ENCODE measurements at places on chromosomes 2 and 18.

GRCh38 chr18:50654658-50655550, 95.0 kb downstream of the MAPK4 start:
- DNase-seq: no peak

GRCh38 chr18:27808683-27809082, 368.2 kb downstream of the CDH2 start:
- DNase-seq: no peak

GRCh38 chr2:28643327-28643726, 108.3 kb upstream of the PPP1CB start:
- DNase-seq: no peak

DNA sequence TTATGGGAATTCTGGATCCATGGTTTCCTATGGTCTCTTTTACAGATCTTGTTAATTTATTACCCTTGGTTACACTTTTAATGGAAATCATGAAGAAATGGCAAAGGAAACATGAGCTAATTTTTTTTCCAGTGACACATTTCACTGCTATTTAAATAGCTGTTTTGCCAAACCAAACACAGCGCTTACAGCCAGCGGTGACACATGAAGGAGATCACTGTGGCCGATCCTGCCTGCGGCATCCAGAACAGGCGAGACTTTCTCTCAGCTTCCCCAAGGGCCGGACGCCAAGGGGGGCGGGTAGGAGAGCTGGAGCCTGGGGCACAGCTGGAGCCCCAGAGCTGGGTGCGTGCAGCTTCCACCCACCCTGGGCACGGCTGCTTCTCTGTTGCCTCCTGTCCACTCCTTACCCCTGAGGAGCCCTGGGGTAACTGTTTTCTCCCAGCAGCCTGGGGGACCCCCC, 81.4 kb upstream of the PKDCC start:
- DNase-seq: no peak

DNA sequence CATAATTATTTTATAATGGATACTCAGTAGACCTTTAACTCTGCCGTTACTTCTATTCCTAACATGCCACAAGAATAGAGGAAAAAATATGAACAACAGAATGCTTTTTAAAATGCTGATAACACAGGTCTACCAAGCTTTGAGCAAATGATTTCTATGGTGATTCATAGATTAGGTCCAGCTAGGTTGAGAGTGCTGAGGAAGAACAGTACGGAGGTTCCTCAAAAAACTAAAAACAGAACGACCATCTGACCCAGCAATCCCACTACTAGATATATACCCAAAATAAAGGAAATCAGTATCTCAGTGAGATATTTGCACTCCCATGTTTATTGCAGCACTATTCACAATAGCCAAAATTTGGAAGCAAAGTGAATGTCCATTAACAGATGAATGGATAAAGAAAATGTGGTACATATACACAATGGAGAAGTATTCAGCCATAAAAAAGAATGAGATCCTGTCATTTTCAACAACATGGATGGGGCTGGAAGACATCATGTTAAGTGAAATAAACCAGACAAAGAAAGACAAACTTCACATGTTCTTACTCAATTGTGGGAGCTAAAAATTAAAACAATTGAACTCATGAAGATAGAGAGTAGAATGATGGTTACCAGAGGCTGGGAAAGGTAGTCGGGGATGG, 111.6 kb upstream of the SERTAD2 start:
- no peak for DNase-seq

DNA sequence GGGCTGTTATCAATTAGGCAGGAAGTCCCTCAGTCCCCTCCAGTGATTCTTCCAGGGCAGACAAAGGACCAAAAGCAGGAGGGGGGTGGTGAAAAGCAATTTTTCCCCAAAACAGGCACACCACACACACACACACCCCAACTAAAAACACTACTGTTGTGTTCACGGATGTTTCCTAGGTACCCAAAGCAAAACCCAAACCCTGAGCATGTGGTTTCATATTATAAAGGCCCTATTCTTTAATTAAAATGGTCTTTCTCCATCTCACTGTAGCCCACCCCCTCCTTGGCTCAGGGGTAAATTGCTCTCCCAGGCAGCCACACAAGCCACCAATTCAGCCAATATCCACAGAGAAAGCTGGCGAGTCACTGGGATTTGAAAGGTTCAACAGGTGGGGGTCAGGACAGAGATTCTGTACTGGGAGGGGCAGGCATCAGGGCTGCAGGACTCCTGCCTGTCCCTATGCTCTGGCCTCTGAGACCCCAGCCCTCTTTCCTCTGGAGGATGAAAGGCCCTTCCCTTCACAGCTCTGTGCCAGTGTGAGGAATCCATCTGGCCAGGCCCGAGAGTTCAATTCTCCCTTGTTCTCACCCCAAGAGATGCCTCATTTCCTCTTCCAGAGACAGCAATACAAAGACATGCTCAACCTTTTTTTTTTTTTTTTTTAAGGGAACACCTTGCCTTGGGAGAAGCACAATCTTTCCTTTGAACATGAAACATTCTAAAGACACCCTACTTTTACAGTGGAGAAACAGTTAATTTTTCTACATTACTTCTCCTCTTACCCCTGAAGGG, 43.6 kb downstream of the SPRED2 start:
- no peak for DNase-seq

GRCh38 chr2:31297751-31298150, 63.8 kb downstream of the EHD3 start:
- peak; percentile 16 for DNase-seq

DNA sequence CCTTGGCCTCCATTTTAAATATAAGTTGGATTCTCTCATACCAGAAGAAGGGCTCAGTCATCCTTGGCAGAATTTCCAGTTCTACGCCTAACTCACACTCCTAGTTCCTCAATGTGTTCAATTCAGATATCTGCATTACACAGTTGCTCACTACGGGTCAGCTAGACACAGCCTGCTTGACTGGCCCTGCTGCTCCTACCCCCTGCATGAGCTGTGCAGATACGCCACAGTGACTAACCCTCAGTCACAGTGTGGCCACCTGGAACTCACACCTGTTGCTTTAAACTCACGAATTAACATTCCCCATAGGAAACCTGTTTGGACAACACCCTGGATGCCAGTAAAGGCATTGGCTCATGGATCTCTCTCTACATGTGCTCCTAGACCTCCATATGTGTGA, 429.6 kb downstream of the NCKAP5 start:
- no peak for DNase-seq

DNA sequence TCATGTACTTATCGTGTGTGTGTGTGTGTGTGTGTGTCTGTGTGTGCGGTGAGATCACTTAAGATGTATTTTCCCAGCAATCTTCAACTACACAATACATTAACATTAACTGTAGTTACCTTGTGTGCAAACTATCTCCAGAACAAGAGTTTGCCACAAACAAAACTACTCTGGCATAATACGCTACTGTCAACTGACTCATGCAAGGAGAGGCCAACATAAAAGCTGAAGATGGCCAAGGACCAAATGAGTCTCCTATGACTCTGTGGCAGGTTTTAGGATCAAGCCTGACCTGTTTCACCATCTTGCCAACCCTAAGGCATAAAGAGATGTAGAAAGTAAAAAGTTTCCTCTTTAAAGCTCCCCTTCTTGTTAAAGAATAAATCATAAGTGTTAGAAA, 20.1 kb downstream of the CYB5A start:
- no peak for DNase-seq

DNA sequence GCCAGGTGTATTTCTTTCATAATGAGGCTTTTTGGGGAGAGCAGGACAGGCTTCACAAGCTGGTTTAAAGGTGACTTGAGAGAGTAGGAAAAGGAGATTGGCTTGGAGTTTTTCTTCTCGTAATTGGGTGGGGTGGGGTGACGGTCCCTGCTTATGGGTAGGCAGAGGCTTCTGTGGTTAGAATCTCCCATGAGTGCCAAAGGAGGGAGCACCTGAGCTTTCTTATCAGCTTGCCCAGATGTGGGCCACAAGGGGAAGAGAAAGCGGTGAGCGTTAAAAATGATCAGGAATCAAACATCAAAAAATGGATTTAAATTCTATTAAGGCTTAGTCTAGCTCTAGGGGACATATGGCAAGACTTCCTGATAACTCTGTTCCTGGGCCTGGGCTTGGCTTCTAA, 9.7 kb upstream of the PNPT1 start:
- DNase-seq: no peak

DNA sequence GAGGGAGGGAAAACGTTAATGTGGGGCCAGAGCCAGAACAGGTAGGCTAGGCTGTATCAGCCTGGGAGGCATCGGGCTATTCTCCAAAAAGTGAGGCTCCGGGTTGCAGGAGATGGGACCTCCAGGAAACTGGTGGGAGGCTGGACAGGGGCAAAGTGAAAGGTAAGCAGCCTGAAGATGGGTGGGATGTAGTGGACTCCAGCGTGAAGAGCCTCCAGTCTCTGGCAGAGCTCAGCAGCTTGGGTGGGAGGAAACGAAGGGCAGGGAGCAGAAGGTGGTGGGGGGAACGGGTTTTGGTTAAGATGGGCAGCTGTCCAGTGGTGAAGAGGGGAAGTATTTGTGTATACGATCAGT, 3.1 kb upstream of the EMX1 start:
- no peak for DNase-seq

DNA sequence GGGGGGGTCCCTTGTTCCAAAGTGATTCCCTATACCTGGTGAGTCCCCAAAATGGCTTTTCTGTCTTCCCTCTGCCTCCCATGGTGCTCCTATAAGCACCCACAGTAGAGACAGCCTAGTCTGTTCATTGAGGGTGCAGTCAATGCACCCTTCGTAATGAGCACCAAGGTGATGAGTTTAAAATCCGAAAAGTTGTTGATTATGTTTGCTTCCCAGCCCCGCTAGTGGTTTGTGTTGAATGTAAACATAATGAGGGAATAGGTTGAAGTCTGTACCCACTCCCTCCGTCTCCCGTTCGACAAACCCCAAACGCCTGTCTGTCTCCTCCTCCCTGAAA, 2.3 kb downstream of the FOSL2 start:
- DNase-seq: no peak

GRCh38 chr2:237096201-237096600, 10.5 kb downstream of the COPS8 start:
- DNase-seq: no peak

DNA sequence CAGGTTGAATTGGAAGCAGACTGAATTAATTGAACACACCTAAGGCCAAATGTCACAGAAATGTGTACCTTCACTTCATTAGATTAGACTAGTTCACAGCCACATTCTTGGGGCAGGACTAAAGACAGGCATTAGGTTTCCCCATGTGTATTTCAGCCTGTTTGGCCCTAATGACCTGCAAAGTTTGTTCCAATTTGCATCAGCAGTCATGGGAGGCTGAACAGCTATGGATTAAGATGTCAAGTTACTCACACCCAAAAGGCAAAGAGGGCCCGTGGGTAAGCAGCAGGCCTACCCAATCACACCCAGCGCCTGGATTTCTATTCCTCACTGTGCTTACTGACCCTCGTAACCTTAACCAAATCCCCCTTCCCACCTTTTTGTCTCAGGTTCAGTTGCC, 99.6 kb upstream of the RIOK3 start:
- DNase-seq: peak; percentile 12

DNA sequence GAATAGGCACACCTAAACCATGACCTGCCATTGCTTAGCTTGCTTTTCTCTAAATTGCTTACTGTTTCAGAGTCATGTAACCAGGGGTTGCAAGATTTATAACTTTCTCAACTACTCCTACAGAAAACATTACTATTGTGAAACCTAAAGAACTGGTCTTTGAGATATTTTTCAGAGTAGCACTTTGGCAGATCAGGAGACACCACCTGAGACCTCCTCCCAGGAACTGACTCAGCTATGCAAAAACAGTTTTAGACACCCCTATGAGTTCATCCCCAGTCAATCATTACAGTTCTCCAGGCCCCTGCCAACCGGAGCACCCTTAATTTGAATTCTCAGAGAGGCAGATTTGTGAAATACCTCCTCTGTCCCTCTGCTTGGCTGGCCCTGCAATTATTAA, 80.3 kb downstream of the MBOAT2 start:
- no peak for DNase-seq

GRCh38 chr18:28372186-28372585, 195.3 kb upstream of the CDH2 start:
- DNase-seq: no peak

GRCh38 chr2:47152803-47153202, 2.3 kb downstream of the STPG4 start:
- DNase-seq: no peak

DNA sequence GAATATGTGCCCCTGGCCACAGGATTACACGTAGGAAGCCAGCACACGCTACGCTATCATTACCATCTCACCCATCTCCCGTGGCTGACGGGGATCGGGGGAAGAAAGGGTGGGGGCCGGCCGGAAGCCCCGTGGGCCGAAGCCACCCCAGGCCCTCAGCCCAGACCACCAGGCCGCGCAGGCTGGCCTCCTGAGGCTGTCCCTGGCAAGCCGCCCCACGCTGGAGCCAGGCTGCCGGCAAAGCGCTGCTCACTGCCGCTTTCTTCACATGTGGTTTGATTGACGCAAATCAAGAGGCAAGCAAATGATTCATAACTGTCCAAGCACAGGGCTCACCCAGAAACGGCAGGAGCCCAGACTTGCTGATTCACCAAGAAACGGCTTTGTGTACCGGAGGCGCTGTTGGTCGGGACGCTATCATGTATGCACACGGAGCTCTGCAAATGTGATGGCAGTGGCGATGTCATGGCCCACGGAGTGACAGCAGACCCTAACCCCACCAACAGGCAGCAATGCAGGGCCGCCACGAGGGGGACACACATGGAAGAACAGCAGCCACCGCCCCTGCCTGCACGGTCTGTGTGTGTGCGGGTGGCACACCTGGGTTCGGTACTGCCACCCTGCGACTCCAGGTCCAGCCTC, 125.7 kb downstream of the HDAC4 start:
- no peak for DNase-seq

DNA sequence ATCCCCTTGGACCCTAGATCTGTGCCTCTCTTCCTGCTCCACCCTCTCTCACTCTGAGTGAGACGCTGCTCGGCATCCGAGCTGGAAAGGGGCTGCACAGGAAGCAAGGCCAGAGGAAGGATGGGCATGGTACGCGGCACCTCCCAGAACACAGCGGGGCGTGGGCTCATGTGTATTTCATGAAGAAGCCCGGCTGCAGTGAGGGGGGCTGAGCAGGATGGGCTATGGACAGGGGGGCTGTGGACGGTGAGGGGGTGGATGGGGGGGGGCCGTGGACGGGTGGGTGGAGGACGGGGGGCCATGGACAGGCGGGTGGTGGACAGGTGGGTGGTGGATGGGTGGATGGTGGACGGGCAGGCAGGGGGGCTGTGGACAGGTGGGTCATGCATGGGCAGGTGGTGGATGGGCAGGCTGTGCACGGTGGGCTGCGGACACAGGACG, 28.5 kb downstream of the SLC66A2 start:
- DNase-seq: no peak

DNA sequence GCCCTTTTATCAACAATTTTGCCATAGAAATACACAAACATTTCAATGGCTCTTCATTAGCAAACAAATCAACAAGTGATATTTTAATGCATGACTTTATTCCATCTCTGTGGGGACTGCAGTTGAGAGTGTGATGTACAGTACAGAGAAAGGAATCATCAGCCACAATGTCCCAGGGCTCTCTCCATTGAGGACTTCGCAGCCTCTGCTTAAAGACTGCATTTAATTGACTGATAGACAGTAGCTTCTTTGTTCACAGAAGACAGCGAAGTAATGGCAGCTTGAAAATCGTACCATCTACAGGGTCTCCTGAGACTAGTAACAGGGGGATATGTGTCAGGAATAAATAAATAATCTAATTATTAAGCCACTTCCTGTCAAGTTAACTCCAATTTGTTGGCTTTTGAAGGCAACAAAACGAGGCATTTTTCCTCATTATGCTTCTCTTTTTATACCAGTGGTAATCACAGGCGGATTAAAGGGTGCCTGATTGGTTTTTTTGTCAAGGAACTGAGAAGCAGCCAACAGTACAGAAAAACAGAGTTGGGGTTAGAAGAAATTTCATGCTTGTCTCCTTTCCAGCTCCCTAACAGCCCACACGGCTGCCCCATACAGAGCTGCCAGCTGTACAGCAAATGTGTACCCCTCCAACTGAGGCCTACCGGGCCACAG, 164.3 kb downstream of the ZNF521 start:
- no peak for DNase-seq

Data from NAMALWA (cell line).